ENCODE measurements at places on chromosomes 2 and 18.

- DNase-seq = no peak
Observed at GRCh38 chr2:237614151-237614720, 13.2 kb upstream of the LRRFIP1 start.

GRCh38 chr2:120802158-120802557 is 66.5 kb downstream of the GLI2 start:
- DNase-seq = no peak

GRCh38 chr18:9000733-9001132 is 101.8 kb upstream of the NDUFV2 start:
- no peak for DNase-seq

DNA sequence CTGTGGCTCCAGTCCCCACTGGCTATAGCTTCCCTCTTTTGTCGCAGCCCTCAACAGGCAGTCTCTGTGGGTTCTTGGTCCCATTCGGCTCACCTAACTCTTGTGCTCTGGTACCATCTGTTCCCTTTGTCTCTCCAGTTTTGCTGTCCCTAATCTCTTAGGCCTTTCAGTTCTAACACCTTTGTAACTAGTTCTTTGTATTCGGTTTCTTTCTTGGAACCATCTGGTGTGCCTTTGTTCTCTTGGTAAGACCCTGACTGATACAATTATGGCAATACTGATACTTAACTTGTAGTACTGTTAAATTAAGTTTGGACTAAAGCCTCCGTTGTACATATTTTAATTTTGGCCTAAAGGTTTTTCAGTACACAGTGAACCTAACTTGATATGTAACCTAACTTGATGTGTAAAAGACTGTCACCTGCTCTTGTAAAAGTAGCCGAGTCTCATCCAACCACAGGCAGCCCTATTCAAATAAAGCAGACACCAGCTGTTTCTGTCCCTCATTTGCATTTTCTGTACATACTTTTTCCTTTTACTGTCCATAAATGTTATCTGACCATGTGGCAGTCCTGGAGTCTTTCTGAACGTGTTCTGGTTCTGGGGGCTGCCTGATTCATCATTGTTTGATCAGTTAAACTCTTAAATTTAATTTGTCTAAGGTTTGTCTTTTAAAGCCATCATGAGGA is 4.8 kb upstream of the MRPL44 start:
- no peak for DNase-seq

DNA sequence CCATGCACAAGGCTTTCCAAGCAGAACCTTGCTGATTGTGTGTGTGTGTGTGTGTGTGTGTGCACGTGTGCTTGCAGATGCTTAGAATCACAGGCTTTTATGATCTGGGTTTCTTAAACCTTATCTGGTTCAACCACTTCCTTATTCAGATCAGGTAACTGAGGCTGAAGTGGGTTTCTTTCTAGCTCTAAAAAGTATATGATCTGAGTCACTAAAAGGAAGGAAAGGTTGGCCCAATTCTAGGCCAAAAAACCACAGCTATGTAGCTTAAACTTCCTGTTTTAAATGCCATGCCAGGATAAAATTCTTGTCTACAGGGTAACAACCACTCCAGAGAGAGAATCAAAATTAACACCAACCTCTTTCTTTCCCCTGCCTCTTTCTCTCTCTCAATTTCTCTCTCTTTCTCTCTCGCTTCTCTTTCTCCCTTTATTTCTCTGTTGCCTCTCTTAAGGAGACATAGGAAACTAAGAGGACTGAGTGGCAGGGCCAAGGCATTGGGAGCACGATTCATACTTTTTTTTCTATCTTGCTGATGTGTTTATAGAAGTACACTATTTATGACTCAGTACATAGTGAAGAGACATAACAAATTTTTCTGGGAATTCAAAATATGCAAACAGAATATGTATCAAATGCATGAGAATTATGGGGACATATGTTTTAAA is 140.3 kb downstream of the TRIB2 start:
- no peak for DNase-seq

- no peak for DNase-seq
Observed at GRCh38 chr18:37450434-37451132, 115.0 kb downstream of the CELF4 start.

DNA sequence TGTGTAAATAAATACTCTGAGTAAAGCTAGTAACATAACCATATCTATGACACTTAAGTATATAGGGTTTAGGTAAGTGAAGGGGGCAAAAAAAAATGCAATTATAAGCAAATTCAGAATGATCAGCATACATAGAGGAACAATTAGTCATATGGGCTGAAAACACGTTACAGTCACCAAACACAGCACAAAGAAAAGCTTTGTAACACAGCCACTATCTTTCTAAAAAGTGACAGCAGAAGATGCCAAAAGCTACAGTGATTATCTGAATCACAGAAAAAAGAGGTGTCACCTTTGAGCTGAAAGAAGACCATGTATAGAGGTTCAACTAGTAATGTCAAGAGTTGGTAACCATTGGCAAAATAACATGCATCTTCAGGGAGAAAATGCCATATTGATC is 115.5 kb downstream of the ERBB4 start:
- DNase-seq = no peak

- no peak for DNase-seq
Observed at GRCh38 chr2:208359632-208359986, 47.0 kb upstream of the PTH2R start.

GRCh38 chr2:235160281-235160810 is 208.5 kb downstream of the SH3BP4 start:
- DNase-seq = no peak

- no peak for DNase-seq
Observed at GRCh38 chr2:202636213-202636513, 1.4 kb downstream of the FAM117B start.

DNA sequence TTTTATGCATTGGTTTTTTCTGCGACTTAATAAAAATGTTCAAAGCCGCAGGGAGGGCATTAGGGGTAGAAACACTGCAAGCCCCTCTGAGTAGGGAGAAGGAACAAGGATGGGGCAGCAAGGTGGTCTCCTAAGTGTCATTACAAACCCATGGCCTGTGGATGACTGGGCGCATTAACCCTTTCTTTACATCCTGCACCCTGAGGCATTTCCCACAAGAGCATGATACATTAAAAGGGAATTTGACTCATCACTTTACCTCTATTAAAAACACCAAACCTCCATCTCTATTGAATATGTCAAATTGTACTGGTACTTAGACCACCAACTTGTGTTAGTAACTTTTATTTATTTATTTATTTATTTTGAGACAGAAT is 112.5 kb downstream of the VIT start:
- no peak for DNase-seq

- DNase-seq = no peak
Observed at GRCh38 chr2:168136392-168136977, 110.9 kb downstream of the STK39 start.
